Suppressor macrophage (primary cell): ENCODE measurements at places on chromosomes 2 and 18.

GRCh38 chr2:44016282-44016681 is 20.5 kb upstream of the LRPPRC start:
- DNase-seq = peak; percentile 42

DNA sequence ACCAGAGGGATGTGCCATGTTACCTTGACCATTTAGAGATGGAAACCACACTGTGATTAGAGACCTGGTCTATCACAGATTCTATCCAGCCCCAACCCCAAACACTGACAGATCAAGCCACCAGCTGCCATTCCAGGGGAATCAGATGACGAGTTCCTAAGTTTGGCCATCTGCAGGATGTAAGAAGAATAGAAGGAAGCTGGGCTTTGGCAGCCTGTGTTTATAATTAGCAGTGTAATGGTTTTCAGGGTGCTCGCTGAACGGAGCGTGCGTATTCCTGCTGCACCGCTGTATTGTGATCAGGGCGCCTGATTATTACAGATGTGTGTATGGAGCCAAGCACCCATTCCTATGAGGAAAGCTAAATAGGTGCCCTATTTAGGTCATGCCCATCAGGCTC is 138.1 kb downstream of the LRRC30 start:
- DNase-seq = no peak

GRCh38 chr2:44063033-44063432 is 67.2 kb upstream of the LRPPRC start:
- no peak for DNase-seq

- no peak for DNase-seq
Observed at GRCh38 chr2:240344904-240345303, 90.6 kb upstream of the GPC1 start.

DNA sequence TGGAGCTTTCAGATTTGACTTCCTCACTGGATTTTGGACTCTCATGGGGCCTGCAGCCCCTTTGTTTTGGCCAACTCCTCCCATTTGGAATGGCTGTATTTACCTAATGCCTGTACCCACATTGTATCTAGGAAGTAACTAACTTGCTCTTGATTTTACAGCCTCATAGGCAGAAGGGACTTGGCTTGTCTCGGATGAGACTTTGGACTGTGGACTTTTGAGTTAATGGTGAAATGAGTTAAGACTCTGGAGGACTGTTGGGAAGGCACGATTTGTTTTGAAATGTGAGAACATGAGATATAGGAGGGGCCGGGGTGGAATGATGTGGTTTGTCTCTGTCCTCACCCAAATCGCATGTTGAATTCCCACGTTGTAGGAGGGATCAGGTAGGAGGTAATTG is 233.4 kb upstream of the GALNT5 start:
- DNase-seq = no peak

DNA sequence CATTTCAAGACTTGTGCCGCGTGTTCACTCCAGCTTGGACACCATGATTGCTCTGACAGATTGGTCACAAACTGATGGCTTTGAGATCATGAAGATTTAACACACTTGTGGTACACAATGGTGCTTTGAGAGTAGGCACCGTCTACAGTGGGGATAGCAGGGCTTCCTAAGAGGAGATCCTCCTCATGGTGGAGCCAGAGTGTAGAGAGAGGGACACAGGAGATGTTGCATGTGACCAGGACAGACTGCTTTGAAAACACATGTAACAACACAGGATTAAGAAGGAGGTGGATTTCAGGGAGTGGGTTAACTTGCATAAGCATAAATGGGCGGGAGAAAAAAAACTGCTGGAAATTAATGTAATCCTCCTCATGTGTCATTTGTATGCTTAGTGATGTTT is 95.7 kb upstream of the LINC00305 start:
- DNase-seq = no peak

GRCh38 chr2:160321006-160321405 is 120.9 kb upstream of the ITGB6 start:
- peak; percentile 17 for DNase-seq

GRCh38 chr2:23373666-23374065 is 11.3 kb upstream of the KLHL29 start:
- DNase-seq = no peak

DNA sequence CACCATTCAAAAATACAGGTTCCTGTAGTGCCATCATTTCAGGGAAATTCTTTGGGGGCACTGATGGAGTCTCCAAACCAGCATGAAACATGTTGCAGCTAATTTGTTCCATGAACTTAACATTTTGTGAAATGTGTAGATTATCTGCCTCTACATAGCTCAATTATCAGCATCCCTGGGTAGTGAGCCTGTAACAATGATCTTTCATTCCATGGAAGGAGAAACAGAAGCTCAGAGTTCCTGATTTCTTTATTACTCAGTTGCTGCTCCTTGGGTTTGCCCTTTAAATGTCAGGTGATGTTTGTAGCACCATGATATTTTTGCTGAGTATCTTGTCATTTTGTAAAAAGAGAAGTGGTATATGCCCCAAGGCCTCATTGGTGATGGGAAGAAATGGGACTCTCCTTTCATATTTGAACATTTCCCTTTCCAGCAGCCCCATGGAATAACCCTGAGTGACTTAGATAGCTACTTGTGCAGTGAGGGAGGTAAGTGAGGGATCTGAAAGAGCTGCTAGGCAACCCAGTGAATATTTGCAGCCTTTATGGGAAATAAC is 146.9 kb downstream of the CERS6 start:
- peak; percentile 21 for DNase-seq
